Stimulated activated naive CD8-positive, alpha-beta T cell treated with anti-CD3 and anti-CD28 coated beads, Interleukin-15, Interleukin-2, amounts not matched to agents 100 U/mL and 50 U/mL, for 24 hours (primary cell): ENCODE measurements at places on chromosomes 2 and 18.

DNA sequence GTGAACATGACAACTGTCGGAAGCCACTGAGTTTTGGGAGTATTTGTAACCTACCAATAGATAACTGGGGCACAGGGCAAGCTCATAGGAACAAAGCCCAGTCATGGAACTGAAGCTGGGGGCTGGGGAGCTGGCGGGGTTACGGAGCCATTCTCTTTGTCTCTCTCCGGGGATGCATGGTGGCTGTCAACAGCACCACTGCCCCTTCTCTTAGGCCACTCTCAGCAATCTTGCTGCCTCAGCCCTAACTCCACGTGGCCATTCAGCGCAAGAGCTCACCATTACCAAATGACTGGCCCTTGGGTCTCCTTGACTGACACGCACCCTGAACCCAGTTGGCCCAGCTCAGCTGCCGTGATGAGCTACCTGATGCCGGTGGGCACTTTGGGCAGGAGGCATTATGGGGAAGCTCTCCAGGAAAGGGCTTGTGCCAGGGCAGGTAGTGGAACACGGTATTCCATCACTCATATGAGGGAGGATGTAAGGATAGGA is 33.6 kb upstream of the ODC1 start:
- DNase-seq, result no peak

DNA sequence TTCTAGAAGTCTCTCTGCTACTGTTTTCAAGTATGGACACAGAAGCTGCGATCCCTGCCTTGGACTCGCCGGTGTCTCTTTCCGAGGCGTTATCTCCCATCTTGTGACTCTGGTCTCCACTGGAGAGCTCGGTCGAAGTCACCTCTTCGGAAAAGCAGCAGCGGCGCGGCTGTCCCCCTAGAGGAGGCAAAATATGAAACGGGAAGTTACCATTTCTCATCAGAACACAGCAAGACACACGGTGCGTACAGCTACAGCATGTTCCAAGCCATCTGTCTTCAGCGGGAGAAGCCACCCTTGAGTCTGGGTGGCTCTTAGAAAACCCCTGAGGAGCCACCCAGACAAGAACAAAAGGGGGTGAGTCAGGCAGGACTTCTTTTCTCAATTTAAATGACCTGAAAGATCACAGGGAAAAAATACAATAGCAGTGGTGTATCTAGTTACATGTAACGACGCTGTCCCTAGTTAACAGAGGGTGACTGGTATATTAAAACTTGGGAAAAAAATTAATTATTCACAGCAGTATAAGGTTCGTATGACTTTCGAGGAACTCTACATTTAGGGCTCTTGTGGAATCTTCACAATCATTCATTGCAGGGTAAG is 114.8 kb downstream of the ZNF516 start:
- no peak for DNase-seq

GRCh38 chr2:120736202-120736623 is 545 bp downstream of the GLI2 start:
- DNase-seq, result no peak

DNA sequence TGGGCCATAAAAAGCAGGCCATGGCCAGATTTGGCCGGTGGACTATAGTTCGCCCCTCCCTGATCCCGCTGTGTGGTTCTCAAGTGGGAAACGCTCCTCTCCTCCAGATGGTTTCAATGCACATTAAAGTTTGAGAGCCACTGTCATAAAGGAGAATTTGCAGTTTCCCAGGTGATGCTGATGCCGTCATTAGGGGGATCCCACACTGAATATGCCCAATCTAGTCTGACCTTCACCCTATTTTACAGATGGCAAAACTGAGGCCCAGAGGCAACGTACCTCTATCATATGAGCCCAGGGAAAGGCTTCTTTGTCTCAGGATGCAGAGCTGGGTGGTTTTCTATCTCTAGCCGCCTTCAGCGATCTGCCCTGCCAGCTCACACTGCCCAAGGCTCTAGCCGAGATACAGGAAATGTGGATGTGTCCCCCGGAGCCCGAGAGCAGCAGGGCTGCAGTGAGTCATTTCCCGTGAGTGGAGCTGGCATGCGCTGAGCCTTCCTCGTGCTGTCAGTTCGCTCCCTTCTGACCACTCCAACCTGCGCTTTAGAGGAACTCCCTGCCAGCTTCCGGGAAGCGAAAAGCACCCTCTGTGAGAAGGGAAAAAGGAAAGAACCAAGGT is 116.2 kb downstream of the SMAD7 start:
- DNase-seq, result peak; percentile 84

- DNase-seq, result no peak
These were observed 42.7 kb upstream of the DYSF start for GRCh38 chr2:71410696-71411095.

- DNase-seq, result no peak
These were observed 135.7 kb downstream of the OTX1 start for GRCh38 chr2:63186331-63186730.

- DNase-seq, result no peak
These were observed 6.1 kb upstream of the RAB17 start for GRCh38 chr2:237596520-237597195.

- peak; percentile 52 for DNase-seq
These were observed 5.5 kb downstream of the CEBPZOS start for GRCh38 chr2:37201766-37202165.

- no peak for DNase-seq
These were observed 21.7 kb upstream of the BAZ2B start for GRCh38 chr2:159637988-159638501.

GRCh38 chr18:50839996-50840395 is 20.2 kb upstream of the MRO start:
- no peak for DNase-seq

DNA sequence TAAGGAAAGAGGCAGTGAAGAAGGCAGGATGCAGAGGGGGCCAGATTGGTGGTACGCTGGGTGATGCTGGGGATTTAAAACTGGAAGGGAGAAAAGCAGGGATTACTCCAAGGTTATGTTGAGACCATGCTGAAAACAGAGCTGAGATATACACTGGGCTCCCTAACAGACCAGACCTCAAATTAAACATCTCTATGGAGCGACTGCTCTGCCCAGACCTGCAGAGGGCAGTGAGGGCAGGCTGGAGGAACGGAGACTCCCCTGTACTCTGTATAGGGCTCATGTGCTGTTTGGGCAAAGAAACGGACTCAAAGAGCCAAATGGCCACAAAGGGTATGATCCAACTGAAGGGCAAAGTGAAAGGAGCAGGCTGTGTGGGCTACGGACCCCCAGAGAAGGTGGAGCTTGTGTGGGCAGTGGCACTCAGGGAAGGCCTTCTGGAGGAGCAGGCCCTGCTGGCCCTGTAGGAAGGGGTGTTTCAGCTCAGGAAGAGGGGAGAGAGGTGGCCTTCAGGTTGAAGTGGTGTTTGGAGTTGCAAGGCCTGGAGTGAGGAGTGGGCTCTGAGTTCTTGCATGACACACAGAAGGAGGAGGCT is 4.8 kb upstream of the CELF4 start:
- DNase-seq, result no peak

- no peak for DNase-seq
These were observed 4.0 kb downstream of the CASP10 start for GRCh38 chr2:201186982-201187381.

DNA sequence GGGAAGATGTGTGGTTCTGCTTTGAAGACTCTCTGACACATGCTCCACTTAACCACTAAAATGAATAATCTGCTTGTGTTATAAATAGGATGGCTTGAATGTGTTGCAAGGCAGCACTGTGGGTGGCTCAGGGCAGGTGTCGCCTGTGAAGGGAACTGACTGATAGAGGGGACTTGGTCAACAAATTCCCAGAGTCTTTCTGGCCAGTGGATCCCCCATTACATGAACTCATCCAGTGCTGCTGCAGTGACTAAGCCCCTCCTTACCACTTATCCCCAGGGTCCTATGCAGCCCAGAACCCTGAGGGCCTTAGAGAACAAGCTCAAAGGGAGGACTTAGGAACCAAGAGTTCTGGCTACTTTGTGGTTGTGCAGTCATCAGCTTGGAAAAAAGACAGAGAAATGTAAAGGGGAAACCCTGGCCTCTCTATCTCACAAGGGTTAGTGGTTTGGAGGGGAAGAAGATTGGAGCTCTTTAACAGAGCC is 226.2 kb upstream of the TNP1 start:
- DNase-seq, result peak; percentile 49

DNA sequence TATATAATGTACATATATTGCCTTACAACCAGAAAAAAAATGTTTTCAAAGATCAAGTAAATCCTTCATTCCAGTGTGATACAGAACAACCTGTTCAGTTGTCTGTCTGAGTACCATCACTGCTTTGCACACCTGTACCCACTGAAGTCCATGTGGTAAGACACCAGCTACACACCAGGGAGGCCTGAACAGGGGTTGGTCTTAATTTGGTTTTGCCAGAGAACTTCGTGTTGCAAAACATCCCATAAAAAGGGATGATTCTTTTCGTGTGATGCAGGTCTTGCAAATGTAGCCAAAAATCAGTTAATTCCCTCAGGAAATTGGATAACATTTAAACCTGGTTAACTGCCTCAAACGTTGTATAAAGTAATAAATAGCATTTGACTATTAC is 73.7 kb upstream of the SLC1A4 start:
- no peak for DNase-seq

DNA sequence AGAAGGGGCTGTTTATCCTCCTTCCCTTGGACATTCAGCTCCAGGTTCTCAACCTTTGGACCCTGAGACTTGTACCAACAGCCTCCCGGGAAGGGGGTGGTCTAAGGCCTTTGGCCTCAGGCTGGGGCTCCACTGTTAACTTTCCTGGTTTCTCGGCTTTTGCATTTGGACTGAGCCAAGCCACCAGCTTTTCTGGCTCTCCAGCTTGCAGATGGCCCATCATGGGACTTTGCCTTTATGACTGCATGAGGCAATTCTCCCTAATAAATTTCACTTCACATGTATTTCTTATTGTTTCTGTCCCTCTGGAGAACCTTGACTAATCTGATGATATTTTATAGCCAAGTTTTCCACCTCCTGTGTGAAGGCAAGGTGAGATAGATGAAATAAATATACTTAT is 180.8 kb downstream of the PPP1R1C start:
- DNase-seq, result no peak

DNA sequence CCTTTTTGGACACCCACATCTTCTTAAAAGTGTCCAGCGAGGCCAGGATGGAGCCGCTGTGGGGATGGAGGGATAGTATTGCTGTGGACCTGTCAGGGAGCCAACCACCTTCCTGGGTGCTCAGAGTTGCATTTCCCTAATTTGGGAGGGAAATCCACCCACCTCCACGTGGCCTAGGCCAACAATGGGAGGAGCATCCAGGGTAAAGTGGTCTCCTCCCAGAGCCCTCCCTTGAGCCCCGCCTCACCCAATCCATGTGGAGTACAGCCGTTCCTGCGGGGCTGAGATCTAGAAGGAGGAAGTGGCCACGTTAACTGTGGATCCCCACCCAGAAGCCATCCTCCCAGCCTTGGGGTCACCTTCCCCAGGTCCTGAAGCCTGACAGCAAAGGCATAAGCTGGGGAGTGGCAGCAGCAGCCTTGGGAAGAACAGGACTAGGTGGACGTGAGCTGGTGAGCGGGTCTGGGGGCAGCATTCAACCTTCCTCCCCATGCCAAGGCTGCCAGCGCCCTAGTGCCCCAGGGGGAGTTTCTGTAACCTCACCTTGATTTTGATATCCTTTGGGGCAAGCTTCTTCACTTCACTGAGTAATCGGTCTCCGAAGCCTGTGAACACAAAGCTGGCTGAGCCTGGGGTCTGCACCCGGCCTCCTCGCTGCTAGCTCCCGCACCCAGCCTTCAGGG is 6.8 kb downstream of the ACTR1B start:
- no peak for DNase-seq

GRCh38 chr2:162113088-162113775 is 38.8 kb downstream of the GCG start:
- no peak for DNase-seq

DNA sequence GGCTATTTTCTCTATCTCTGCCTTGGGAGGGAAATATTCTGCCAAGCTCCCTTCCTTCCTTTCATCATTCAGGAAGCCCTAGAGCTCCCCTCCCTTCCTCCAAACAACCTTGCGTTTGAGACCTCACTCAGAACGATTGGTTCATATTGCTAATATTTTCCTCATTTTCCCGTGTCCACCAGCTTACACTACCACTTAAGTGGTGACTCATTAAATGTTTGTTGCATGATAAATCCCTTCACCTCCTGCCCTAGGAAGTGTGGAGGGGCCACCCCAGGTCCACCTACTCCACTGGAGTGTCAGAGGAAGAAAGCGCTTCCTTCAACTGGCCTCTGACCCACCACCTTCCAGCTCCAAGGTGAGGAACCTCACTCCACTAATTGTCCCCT is 2.3 kb upstream of the LPIN2 start:
- DNase-seq, result peak; percentile 9

- no peak for DNase-seq
These were observed 262.4 kb upstream of the PKDCC start for GRCh38 chr2:41785251-41786022.

DNA sequence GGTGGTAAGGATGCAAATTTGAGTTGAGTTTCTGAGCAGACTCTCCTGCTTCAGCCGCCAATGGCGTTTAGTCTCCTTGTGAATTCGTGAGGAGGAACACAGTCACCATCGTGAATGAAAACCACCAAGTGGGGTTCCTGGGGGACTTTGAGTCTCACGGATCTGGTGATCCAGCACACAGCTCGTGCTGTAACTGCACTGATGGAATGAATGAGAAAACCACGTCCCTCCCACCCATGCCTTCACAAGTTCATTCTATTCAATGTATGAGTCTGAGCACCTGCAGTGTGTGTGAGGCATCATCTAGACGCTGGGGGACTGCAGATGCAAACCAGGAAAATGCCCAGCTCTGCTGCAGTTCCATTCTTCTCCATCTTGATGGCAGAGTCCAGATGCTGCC is 127.9 kb downstream of the PIEZO2 start:
- no peak for DNase-seq

- DNase-seq, result peak; percentile 5
These were observed 37.9 kb downstream of the MOGAT1 start for GRCh38 chr2:222709191-222709891.

- DNase-seq, result no peak
These were observed 5.5 kb downstream of the GCKR start for GRCh38 chr2:27502142-27502541.

- no peak for DNase-seq
These were observed 13.9 kb downstream of the CKAP2L start for GRCh38 chr2:112750560-112750843.

- DNase-seq, result peak; percentile 9
These were observed 32.5 kb downstream of the MERTK start for GRCh38 chr2:111930875-111931274.

DNA sequence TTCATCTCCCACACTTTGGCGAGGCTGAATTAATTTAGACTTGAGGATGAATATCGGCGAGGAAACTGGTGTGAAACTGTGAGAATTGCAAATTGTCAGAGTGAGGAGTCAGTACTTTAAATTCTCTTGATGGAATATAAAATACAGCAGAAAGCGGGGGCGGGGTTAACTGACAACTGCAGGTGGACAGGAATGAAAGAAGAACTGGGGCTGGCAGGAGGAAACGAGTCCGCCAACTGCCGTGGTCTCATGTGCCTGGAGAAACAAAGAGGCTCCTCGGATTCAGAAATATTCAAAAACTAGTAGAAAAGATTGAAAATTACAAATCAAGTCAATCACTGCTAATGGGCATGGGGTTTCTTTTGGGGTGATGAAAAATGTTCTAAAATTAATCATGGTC is 44.3 kb downstream of the MOGAT1 start:
- no peak for DNase-seq

GRCh38 chr18:23144640-23145039 is 9.4 kb downstream of the CABLES1 start:
- no peak for DNase-seq
